Kidney capillary endothelial cell (primary cell): ENCODE measurements at places on chromosomes 5 and 9.

DNA sequence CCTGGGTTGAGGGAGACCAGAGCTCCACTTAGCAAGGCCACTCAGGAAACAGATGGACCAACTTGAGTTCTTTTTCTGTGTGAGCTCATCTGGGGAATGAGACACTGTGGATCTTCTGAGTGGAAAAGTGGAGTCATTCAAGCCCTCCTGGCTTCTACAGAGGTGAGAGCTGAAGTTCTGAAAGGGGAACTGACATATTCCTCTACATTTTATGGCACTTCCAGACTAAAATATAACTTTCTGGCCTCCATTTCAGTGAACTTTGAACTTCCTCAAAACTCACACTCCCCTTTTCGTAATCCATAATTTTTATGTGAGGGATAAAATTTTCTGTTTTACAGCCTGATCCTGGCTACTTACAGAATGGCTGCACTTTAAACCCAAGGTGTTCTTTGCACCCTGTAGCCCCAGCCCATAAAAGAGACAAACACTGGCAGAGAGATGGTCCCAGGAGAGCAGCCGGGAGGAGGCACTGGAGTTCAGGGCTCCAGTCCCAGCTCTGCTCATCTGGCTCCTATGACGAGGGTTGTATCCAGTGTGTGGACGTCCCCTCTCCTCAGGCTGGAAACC, 10.8 kb downstream of the SPAAR start:
- DNase-seq: no peak

DNA sequence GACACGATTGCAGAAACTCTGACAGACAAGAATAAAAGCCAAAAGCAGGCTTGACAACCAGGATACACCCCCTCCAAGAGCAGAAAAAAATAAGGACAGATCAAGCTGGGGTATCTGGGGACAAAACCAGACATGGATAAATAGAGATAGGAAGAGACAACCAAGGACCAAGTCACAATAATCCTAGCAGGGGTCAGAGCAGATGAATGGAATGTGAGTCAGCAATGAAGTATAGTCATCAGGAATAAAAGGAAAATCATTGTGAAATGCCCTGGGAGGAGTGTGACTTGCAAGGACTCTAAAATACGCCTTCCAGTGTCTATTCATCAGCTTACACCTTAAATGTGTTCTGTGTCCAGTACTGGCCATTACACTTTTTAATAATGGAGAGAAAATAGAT, 206.8 kb downstream of the CAAP1 start:
- DNase-seq: peak; percentile 38

DNA sequence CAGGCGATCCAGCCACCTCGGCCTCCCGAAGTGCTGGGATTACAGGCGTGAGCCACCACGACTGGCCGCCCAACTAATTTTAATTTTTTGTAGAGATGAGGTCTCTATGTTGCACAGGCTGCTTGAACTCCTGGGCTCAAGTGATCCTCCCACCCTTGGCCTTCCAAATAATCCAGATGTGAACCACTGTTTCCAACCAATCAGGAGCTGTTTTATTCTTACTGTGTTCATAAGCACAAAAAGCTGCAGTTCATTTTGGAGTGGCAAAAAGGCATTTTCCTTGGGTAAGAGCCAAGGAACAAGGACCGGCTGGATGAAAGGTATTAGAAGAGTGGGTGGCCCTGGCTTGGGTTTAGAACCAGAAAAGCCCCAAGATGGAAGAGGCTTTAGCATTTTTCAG, 5.2 kb upstream of the SLC27A4 start:
- DNase-seq: no peak

- no peak for DNase-seq
Observed at GRCh38 chr9:92720807-92721535, 43.7 kb downstream of the BICD2 start.

DNA sequence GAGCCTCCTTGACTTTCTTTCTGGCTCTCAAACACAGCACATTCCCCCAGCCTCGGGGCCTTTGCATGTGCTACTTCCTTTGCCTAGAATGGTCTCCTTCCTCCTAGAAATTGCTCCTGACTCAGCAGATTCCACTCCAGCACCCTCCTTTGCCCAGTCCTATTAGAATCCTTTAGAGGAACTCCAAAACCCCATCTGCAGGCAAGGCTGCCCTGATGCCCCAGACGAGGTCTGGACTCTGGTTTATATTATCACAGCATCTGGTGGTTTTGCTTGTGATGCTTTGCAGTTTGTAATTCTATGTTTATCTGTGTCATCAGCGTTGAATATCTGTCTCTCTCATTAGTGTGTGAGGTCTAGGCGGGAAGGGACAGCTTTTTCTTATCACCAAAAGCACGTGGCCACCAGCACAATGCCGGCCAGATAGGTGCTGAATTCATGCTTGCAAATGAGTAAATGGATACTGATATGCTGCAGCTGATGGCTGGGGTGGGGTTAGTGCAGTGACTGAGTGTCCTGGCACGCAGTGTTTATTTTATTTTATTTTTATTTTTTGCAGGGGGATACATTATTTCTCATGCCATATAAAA, 30.0 kb upstream of the ANKH start:
- no peak for DNase-seq

DNA sequence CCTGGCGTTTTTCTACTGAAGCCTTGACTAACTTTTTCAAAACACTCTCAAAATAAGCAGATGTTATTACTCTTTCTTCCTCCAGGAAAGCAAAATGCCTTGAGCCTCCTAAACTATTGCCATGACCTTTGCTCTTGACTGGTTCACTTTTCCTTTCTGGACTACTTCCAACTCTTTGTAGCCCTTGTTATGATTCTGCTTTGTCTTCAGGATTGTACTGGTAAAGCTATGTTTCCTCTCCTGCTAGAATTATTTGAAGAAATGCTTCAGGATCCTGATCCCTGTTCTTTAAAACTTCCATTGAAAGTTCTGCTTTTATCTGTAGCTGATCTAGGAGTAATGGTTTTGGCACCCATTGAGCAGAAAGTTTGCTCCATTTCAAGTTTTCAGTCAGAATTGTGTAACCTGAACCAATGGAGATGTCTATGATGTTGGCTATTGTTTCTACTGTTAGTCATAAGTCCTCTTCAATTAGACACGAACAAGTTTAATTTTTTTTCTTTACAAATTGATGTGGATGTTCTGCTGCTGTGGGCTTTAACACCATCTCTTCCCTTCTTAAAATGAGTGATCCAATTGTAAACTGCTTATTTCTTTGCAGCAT, 1356.4 kb downstream of the EFNA5 start:
- peak; percentile 56 for DNase-seq

DNA sequence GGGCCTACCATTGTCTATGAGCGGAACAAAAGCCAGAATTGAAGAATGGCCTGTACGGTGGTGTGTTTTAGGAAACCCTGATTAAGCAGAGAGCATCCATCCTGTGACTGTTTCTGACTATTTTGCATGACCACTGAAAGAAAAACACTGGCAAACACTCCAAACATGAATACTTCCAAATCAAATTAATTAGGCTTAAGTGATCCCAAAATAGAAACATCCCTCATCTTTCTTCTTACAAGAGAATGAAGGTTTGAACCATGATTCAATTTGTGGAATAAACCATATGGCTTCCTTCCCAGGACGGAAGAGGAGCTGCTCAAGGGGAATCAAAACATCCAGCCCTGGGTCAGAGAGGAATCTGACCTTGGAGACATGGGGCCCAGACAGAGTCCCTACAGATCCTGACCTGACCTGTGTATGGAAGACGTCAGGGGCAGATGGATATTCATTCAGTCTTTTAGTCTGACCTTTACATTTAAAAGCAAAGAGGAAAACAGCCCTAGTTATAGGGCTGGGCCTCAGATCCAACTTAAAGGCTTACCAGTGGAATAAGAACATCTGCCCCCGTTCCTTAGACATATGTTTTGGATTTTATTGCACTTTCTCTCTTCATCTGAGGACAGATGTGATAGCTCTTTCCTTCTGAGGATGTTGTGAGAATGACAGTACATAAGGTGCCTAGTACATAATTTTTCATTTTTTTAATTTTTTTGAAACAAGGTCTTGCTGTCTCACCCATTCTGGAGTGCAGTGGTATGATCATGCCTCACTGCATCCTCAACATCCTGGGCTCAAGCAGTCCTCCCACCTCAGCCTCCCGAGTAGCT, 17.6 kb upstream of the RECK start:
- no peak for DNase-seq

DNA sequence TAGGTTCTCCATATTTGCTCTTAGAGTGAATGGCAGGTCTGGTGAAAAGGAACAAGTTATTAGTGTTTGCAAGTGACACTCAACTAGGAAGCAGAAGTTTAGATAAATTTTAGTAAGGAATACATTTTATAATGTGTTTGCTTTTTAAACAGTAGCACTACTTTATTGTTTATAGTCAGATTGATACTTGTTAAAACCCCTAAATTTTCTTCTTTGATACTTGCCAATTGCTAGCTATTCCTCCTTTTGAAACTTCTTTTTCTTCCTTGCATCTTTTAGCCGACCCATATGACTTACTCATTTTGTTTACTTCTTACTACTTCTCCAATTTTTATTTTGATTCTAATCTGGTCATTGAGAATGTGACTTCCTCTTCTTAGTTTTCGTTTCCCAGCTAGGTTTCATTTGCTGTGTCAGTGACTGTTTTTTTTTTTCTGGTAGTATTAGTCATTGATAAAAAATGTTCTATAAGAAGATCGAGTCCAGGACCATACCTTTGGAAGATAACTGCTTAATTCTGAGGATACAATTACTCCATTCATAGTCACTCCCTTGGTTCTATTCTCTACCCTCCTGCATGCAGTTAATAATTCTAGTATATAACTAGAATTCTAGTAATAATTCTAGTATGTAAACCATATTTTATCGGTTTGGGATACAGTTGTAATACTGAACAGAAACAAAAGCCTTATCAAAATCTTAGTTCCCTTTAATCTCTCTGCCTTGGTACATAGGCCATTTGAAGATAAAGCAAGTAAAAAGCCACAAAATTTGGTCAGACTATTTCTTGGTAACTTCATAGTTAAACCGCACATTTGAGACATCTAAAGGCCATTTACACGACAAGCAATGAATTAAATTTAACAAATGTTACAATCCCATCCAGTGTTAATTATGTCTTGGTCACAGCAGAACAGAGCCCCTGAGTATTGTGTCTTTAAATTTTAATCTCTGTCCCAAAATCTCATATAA, 2.8 kb upstream of the RICTOR start:
- DNase-seq: peak; percentile 61

DNA sequence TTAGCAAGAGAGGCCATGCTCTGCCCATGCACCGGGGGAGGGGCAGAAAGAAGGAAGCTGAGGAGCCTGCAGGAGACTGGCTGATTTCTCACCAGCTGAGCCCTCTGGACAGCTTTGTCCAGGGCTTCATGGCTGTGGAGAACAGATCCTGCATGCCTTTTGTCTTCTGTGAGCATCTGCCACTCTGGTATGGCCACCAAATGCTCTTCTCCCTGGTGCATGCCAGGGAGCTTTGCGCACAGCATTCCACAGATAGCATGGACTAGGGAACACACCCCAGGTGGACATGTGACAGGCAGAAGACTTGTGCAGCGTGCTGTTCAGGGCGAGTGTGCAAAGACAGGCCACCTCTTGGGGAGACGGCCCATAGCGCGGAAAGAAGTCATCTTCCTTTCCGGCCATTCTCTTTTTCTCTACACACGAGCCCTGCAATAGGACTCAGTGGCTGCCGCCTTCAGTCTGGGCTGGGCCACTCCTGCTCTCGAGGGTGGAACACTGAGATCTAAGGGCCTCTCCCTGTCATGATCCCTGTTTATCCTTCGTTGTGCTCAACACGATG, 56.7 kb downstream of the GADD45G start:
- DNase-seq: no peak

GRCh38 chr9:104748359-104749031, 1.0 kb downstream of the NIPSNAP3A start:
- DNase-seq: peak; percentile 38

GRCh38 chr5:111229221-111229835, 5.1 kb downstream of the CAMK4 start:
- no peak for DNase-seq

DNA sequence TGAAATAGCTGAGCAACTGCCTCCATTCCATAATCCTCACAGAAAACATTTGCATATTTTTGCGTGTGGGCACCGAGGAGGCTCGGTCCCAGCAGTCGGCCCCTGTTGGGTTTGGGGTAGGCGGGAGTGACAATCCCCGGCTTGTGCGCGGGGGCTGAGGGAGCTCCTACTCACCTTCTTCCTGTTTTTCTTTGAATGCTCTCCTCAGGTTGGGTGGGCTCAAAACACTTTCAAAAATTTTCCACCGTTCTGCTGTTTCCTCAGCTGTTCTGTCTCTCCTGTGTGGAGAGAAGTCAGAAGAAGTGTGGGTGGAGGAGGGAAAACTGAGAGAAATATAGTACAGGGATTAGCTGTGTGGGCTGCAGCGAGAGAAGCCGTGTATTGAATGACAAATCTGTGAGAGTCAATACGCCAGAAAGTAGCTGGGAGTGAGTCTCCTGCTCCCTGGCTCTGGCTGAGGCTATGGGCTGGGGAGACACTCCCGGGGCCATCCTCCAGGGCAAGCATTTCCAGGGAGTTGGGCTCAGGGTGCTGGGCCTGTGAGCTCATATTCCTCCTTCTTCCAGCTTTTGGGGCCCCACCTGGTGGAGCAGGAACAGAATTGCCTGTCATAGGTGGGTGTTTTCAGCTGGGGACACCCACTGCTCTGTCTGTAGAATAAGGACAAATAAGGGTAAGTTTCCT, 84.7 kb downstream of the CMYA5 start:
- no peak for DNase-seq

- DNase-seq: no peak
Observed at GRCh38 chr5:33240558-33240957, 200.2 kb upstream of the TARS1 start.

GRCh38 chr9:115671963-115672305, 481.7 kb upstream of the PAPPA start:
- no peak for DNase-seq

GRCh38 chr9:119009249-119009648, 360.0 kb downstream of the BRINP1 start:
- no peak for DNase-seq

DNA sequence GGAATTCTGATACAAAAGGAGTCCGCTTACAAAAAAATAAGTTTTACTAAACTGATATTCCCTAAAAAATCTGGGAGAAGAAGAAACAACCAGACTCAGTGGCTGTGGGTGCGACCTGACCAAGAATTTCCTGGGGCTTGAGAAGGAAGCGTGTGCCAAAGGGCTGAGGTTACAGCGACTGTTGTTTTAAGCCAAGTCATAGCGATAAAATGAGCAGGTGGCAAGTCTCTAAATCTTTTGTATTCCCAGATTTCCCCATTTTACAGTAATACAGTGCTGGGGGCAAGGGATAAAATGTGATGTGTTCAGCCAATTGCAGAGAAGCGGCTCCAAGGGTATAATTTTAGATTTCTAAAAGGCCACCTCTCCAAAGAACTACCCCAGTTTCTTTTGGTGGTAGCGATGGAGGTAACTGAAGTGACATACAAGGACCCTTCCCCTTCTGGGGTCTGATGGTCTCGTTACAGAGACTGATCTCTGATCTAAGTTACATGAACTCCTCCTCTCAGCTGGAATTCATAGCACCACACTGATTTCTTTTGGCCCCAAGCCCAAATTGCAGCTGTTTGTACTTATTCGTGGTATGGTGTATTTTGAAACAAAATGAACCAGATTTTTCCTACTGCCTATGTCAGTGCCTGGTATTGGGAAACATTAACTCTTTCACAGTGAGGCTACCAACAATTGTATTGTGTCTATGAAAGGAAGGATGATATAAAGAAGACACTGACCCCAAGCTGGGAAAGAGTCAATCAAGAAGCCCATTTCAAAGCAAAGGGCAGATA, 41.6 kb downstream of the LPAR1 start:
- DNase-seq: no peak

- peak; percentile 48 for DNase-seq
Observed at GRCh38 chr9:133576875-133577736, 32.1 kb downstream of the FAM163B start.
